Hepatic stellate cell (primary cell): ENCODE measurements at places on chromosomes 11 and 22.

DNA sequence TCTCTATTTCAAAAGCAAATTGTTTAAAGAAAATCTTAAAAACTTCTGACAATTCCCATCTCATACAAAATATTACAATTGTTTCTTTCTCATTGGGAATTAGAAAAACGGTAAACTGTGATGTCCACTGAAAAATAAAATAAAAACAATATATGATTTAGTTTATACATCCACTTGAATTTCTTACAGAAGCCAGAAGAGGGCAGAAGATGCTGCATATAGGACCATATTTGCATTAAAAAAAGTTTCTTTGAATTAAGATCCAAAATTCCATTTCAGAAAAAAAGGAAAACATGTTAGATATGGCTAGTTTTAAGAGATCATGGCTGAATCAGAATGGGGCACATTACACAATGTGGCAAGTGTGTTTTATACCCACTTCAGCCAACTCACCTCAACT, 39.3 kb upstream of the LRRC4C start:
- DNase-seq = no peak

- DNase-seq = no peak
These were observed 17.3 kb downstream of the TRPM5 start for GRCh38 chr11:2426826-2427521.

DNA sequence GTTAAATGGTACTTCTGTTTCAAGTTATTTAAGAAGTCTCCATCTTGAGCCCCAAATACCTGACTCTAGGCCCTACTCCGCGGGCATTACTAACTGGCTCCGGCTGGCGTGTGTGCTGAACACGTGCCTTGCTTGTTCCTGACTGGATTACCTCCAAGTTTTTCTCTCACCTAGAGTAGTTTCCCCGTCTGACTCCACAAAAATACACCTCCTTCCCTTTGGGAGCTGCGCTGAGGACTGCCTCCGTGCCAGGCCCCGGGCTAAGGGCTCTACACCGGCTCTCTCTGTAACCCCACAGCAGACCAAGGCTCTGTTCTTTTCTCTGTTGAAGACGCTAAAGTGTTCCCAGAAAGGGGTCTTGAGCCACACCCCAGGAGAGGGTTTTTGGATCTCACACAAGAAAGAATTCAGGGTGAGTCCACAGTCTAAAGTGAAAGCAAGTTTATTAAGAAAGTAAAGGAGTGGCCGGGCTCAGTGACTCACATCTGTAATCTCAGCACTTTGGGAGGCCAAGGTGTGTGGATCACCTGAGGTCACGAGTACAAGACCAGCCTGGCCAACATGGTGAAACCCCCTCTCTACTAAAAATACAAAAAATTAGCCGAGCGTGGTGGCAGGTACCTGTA, 61.8 kb downstream of the ANO1 start:
- no peak for DNase-seq

DNA sequence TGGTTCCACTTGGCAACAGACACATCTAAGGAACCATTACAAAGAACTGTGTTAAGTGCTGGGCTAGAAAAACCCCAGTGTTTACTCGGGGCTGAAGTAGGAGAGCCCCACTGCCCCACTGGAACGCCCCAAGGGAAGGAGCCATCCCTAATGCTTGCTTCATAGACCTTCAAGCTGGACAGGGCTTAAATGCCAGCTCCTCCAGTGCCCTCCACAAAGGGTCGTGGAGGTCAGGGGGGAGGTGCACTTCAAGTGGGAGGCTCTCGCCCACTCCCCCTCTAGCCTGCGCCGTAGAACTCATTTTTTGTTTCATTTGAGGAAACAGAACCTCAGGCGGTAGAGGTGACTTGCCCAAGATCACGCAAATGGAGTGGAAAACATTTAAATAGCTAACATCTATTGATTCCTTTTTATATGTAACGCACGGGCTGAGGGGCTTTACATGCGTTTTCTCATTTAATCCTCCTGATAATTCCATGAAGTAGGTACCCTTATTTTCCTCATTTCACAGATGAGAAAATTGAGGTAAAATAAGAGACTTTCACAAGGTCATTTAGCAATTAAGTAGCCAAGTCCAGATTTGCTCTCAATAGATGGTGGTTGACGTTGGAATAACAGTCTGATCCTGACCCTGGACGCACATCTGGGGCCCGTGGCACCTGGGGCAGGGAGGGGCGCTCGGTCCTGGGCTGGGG, 545 bp upstream of the ZDHHC13 start:
- DNase-seq = no peak

DNA sequence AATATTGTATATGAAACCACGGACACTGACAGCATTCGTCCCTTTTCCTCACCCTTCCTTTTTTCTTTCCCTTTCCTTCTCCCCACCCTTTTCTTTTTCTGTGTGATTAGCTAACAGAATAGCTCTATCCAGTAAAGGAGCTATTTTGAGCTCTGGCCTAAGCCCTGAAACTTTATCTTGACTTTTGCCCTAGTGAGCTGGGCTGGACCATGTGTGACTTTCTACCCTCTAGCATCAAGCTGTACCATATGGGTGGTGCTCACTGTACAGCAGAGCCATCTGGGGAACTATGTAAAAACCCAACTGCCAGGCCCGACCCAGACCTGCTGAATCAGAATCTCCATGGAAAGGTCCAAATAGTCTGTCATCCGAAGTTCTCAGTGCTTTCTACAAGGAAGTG, 21.9 kb upstream of the PANX1 start:
- no peak for DNase-seq

DNA sequence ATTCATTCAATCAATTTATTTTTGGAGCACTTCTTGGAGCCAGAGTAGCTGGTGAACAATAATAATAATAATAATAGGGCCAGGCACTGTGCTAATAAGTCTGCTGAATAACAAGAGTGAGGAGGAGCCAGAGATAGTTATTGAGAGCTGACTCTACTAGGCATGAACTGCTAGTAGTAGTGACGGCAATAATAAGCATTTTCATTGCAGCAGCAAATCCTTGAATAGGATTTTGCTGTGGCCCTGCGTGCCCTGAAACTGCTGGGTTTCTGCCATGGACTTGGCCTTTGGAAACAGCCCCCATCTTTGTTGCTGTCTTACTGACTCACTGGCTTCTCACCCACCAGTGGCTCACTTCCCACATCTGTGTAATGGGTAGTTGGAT, 545.9 kb downstream of the MIAT start:
- DNase-seq = no peak

DNA sequence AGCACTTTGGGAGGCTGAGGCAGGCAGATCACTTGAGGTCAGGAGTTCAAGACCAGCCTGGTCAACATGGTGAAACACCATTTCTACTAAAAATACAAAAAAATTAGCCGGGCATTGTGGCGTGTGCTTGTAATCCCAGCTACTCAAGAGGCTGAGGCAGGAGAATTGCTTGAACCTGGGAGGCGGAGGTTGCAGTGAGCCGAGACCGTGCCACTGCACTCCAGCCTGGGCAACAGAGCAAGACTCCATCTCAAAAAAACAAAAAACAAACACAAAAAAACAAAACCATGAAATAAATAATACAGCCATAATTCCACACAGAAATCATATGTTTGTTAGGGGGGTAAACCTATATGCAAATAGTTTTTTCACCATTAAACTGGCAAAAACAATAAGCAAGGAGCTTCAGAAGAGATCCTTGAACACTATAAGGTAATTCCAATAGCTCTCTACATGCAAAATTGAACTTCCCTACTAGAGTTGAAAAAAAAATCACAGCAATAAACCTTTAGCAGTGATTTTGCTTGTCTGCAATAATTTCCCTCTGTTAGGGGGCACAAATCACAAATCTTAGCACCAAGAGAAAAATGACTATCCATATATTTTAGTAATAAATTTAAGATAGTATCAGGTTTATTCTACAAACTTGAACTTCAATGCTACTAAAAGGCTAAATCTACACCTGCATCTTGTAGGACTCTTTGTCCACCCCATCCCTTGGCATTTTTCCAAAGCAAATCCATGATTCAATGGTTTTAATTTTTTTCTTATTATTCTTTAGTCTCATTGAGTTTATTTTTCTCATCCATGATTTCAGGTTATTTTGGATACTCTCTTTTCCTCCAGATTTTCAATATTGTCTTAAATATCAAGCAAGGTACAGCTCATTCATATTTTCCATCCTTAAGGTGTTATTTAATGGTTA, 3.9 kb downstream of the CSTF3 start:
- DNase-seq = no peak

- DNase-seq = no peak
These were observed 2.1 kb downstream of the ADM start for GRCh38 chr11:10307022-10307399.

DNA sequence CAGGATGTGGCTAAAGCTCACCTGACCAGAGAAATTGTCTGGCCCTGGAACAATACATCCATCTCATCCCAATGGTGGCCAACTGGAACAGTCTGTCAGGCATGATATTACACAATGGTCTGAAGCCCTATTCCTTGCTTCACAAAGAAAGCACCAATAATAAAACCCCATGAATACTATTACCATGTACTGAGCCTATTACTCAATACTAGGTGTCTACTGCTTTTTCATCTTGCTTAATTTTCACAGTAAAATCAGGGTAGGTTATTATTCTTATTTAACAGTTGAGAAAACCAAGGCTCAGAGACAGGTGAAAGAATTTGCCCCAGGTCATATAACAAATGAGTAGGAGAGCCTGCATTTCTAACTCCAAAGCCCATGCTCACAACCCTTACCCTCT, 68.9 kb upstream of the CAPRIN1 start:
- no peak for DNase-seq

DNA sequence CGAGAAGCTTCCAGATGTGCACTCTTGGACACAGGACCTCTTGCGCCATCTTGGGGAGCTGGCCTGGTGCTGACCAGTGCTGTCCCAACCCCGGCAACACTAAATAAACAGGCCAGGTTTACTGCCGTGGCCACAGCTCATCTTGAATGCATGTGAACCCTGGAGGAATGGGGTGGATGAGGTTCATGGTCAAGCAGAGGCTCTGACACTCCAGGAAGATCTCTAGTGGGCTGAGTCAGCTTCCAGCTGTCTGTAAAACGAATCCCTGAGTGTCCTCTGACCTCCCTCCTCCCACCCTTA, 51.8 kb downstream of the ALX4 start:
- DNase-seq = no peak

DNA sequence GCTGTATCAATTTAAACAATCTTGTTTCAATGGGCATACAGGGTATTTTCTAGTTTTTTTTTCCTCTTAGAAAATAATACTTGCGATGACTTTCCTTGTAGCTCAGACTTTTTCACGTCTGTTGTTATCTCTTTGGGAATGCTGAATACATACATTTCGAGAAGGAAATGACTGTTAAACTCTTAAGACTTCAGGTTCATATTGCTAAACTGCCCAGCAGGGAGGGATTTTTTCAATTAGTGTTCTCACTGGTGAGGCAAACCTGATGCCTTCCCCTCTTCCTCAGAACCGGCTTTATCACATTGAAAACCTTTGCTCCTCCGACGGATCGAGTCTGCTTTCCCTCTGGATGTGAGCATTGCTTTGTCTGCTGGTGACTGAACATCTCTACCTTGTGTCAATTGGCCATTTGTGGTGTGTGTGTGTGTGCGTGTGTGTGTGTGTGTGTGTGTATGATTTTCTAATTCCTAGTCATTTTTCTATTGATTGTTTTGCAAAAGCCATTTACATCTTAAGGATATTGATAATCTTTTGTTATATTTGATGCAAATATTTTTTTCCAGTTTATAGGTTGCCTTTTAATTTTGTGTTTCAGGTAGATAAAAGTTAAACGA, 6.6 kb downstream of the NEAT1 start:
- DNase-seq = no peak

DNA sequence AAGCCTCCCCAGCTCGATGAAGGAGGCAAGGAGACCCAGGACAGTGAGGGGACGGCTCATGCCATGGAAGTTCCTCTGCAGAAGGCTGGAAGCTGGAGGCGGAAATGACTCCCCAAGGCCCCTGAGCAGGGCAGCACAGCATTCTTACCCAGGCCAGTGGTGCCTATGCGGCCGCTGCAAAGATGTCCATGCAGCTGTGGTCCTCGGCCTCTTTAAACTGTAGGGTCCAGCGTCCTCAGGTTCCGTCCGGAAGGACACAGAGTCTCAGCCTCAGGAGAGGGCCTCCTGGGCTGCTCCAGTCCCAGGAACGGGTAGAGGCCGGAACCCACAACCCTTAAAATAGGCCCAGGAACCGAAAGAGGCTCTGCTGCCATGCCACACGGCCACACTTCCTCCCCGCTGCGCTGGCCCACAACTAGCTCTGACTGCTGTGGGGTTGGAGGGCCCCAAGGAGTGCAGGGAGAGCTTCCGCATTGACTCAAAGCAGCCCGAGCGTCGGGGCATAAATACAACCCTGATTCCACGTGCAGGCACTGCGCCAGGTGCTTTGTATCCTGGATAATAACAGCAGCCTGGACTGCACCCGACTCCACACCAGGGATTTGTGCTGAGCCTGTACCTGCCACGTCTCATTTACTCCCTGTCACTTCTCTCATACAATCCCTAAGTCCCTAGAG, 5.5 kb downstream of the KIAA0930 start:
- no peak for DNase-seq

GRCh38 chr22:36065462-36065774, 36.8 kb upstream of the RBFOX2 start:
- DNase-seq = no peak

GRCh38 chr11:72812604-72812966, 1.6 kb upstream of the ATG16L2 start:
- DNase-seq = no peak

DNA sequence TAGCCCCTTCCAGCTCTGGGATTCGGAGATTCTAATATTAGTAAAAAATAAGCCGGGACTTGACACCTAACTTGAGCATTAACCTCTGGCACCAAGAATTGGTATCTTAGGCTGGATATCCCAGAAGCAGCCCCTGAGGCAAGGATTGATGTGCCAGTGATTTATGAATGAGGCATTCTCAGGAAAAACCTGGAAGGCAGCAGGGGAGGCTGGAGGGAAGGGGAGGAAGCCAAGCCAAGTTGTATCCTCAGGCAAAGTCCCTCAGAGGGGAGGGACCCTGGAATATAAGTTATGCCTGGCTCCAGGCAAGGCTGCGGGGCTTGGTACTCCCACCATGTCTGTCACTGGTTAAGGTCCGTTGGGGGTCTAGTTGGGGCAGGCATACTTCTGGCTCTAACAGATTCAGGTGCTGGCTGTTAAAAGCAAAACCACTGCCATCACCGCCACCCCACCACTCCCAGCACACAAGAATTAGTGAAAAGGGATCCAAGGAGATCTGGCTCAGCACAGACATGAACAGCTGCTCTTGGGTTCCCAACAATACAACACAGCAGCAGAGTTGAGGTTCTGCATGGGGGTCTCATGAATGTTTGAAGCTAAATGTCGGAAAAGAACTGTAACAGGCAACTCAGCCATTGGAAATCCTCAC, 29.8 kb downstream of the LMO2 start:
- no peak for DNase-seq
